ENCODE measurements at places on chromosomes 2 and 18.
A peak's percentile ranks its signal among the peaks of the same experiment; 100 is the strongest.

- peaks cover 36% of the 10 kb centered on the region for H3K4me1 ChIP-seq
- no peak overlapping the region for H3K4me3 ChIP-seq
- no peaks in the 10 kb centered on the region for H3K36me3 ChIP-seq
- no peak overlapping the region for H3K27ac ChIP-seq
Measured at GRCh38 chr2:9543557-9543956, 12.1 kb downstream of the ADAM17 start.

- no peak overlapping the region for H3K27ac ChIP-seq
- peaks cover 9% of the 10 kb centered on the region for H3K4me1 ChIP-seq
- H3K4me3 ChIP-seq, result no peak overlapping the region
- H3K36me3 ChIP-seq, result no peaks in the 10 kb centered on the region
Measured at GRCh38 chr2:218865999-218866398, 6.4 kb downstream of the WNT6 start.

- no peaks in the 10 kb centered on the region for H3K36me3 ChIP-seq
- no peaks in the 10 kb centered on the region for H3K4me1 ChIP-seq
- no peak for DNase-seq
- no peak overlapping the region for H3K27ac ChIP-seq
Measured at GRCh38 chr18:53944721-53945120, 279.7 kb downstream of the MBD2 start.

DNA sequence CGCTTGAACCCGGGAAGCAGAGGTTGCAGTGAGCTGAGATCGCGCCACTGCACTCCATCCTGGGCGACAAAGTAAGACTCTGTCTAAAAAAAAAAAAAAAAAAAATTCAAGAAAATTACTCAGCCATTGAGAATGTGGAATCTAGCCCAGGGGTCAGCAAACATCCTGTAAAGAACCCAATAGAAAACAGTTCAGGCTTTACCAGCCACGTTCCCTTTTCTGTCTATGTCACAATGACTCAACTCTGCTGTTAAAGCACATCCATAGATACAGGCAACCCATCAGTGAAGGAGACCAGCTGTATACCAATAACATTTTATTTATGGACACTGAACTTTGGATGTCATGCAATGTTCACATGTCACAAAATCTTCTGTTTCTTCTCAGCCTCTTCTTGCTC is 435.6 kb upstream of the GYPC start:
- H3K4me3 ChIP-seq, result no peak overlapping the region
- H3K27ac ChIP-seq, result no peak overlapping the region
- no peaks in the 10 kb centered on the region for H3K27me3 ChIP-seq
- DNase-seq, result no peak
- H3K4me1 ChIP-seq, result no peaks in the 10 kb centered on the region

DNA sequence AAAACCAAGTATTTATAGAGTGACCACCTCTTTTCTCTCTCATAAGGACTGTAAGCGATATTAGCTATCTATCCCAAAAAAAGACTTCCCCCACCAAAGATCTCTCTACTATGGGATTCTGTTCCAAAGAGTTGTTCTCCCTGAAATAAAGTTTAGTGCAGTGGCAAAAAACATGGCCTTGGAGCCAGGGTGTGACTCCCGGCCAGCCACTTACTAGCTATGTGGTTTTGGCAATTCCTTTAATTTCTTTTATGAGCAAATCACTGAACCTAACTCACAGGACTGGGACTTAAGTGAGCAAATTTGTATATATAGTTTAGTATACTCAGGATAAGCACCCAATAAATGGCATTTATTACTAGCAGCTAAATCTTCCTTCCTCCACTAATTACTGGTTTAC is 42.6 kb downstream of the SESTD1 start:
- no peaks in the 10 kb centered on the region for H3K36me3 ChIP-seq
- H3K27ac ChIP-seq, result no peak overlapping the region
- H3K4me1 ChIP-seq, result peaks cover 21% of the 10 kb centered on the region
- no peak for DNase-seq

DNA sequence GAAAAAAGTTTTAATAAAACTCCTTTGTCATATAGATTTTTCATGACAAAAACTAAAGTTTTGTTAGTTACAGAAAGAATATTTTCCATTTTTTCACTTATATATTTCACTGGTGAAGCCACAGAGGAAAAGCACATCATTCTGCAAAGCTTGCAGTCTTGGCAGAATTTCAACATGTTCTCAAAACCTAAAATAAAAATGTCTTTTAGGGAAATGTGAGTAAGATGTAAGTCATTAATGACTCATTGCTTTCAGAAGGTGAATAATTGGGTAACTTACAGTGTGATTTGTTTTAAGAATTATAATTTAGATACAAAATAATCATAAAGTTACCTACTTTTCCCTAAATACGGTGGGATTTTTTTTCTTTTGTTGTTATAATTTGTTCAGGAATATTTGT is 43.4 kb upstream of the TNFRSF11A start:
- H3K27me3 ChIP-seq, result no peaks in the 10 kb centered on the region
- no peak for DNase-seq
- peaks cover 11% of the 10 kb centered on the region for H3K4me1 ChIP-seq
- H3K36me3 ChIP-seq, result no peaks in the 10 kb centered on the region
- no peak overlapping the region for H3K4me3 ChIP-seq

GRCh38 chr18:45355944-45356520 is 259.2 kb upstream of the SLC14A2 start:
- no peak for DNase-seq
- no peak overlapping the region for H3K27ac ChIP-seq
- H3K27me3 ChIP-seq, result no peaks in the 10 kb centered on the region
- H3K36me3 ChIP-seq, result no peaks in the 10 kb centered on the region
- no peak overlapping the region for H3K4me3 ChIP-seq
- peaks cover 44% of the 10 kb centered on the region for H3K4me1 ChIP-seq

GRCh38 chr2:240204431-240205276 is 64.2 kb upstream of the OTOS start:
- peaks cover 7% of the 10 kb centered on the region for H3K27me3 ChIP-seq
- H3K27ac ChIP-seq, result no peak overlapping the region

GRCh38 chr18:44602380-44602779 is 78.3 kb upstream of the SETBP1 start:
- no peaks in the 10 kb centered on the region for H3K4me1 ChIP-seq
- no peak overlapping the region for H3K27ac ChIP-seq
- no peak overlapping the region for H3K4me3 ChIP-seq
- no peaks in the 10 kb centered on the region for H3K36me3 ChIP-seq

DNA sequence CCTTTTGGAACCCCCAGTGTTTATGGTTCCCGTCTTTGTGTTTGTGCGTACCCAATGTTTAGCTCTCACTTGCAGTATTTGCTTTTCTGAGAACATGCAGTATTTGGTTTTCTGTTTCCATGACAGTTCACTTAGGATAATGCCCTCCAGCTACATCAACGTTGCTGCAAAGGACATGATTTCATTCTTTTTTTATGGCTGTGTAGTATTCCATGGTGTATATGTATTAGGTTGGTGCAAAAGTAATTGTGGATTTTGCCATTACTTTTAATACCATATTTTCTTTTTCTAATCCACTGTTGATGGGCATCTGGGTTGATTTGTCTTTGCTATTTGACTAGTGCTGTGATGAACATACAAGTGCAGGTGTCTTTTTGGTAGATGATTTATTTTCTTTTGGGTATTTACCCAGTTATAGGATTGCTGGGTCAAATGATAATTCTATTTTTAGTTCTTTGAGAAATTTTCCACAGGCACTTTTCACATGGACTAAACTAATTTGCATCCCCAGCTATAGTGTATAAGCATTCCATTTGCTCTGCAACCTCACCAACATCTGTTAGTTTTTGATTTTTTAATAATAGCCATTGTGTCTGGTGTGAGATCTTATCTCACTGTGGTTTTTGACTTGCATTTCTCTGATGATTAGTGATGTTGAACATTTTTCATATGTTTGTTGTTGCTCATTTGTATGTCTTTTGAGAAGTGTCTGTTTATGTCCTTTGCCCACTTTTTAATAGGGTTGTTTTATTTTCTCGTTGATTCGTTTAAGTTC is 63.6 kb downstream of the CERS6 start:
- DNase-seq, result no peak
- peaks cover 68% of the 10 kb centered on the region for H3K4me1 ChIP-seq
- H3K27me3 ChIP-seq, result no peaks in the 10 kb centered on the region
- H3K4me3 ChIP-seq, result no peak overlapping the region
- no peaks in the 10 kb centered on the region for H3K36me3 ChIP-seq

GRCh38 chr2:218516614-218517013 is 51.5 kb downstream of the USP37 start:
- no peak overlapping the region for H3K27ac ChIP-seq
- no peaks in the 10 kb centered on the region for H3K36me3 ChIP-seq
- H3K4me3 ChIP-seq, result no peak overlapping the region
- no peaks in the 10 kb centered on the region for H3K4me1 ChIP-seq
- no peak for DNase-seq

DNA sequence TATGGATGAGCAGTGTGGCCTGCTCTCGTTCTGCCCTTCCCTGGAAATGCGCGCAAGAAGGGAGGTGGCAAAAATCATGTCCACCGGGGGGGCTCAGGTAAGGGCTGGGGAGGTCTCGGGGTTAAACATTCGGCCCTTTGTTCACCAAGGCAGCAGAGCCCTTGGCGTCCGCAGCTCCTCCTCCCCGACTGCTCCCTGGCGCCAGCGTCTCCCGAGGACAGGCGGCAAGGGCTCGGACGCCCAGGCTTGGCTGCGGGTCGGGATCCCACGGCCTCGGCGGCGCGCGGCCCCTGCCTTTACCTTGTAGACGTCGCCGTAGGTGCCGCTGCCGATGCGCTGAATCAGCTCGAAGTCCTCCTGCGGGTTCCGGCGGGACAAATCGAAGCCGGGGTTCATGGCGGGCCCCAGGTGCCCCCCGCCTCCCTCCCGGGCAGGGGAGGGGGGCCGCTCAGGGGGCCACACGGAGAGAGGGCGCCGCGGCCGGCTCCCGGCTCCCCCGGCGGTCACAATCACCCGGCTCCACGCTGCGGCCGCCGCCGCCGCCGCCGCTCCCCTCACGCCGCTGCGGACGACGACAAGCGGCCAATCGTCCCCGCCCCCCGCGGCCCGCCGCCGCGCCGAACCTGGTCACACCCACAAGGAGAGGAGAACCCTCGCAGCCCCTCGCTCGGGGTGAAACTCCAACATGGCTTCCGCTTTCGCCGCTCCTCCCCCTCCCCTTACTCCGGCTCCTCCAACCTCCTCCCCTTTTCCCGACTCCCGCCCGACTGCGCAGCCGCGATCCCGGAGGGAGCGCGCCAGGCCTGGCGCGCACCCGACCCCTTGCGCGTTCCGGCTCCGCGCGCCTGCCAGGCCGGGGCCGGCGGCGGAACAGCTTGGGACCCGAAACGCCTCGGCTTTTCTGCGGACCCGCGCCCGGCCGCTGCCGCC is at the start of gene MAP4K3:
Gene MAP4K3, minus strand, starts transcription at position 694 of the 930 bp plus-strand sequence. Its CDS starts 298 bp downstream, at position 396.
- H3K36me3 ChIP-seq, result no peaks in the 10 kb centered on the region
- peak; percentile 92 for DNase-seq
- peak within 1 kb of the TSS; percentile 98 for H3K27ac ChIP-seq

- no peaks in the 10 kb centered on the region for H3K36me3 ChIP-seq
- DNase-seq, result no peak
- no peaks in the 10 kb centered on the region for H3K27me3 ChIP-seq
- H3K4me1 ChIP-seq, result peaks cover 7% of the 10 kb centered on the region
- H3K4me3 ChIP-seq, result no peak overlapping the region
Measured at GRCh38 chr18:23529604-23530003, 26.3 kb downstream of the RMC1 start.

- no peak overlapping the region for H3K4me3 ChIP-seq
- H3K27me3 ChIP-seq, result no peaks in the 10 kb centered on the region
- H3K27ac ChIP-seq, result no peak overlapping the region
- no peak for DNase-seq
Measured at GRCh38 chr2:26807788-26808460, 22.1 kb downstream of the CENPA start.

GRCh38 chr2:191936882-191937405 is 90.1 kb upstream of the CAVIN2 start:
- H3K4me3 ChIP-seq, result no peak overlapping the region
- DNase-seq, result no peak
- H3K27ac ChIP-seq, result no peak overlapping the region
- no peaks in the 10 kb centered on the region for H3K27me3 ChIP-seq

- no peaks in the 10 kb centered on the region for H3K36me3 ChIP-seq
- no peak overlapping the region for H3K27ac ChIP-seq
- H3K4me3 ChIP-seq, result no peak overlapping the region
Measured at GRCh38 chr2:122168799-122169198, 413.3 kb downstream of the TSN start.

DNA sequence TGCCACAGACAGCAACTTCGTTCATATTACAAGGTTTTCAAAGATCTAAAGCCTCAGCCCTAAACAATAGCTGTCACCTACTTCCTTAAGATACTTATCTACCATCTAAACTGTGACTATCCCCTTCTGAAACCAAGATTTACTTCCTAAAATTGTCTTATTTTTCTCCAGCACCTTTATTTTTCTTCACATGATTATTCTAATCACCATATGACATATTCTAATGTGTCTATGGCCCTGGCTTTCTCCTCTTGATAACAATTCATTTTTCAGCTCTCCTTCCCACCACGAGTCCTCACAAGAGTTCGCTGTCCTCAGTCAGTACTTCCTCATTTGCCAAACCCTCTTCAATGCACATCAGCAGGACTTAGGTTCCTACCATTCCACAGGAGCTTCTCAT is 53.9 kb downstream of the RTTN start:
- no peak overlapping the region for H3K27ac ChIP-seq
- peaks cover 29% of the 10 kb centered on the region for H3K36me3 ChIP-seq
- H3K27me3 ChIP-seq, result no peaks in the 10 kb centered on the region

GRCh38 chr2:240508832-240509545 is 48.8 kb downstream of the ANKMY1 start:
- H3K27ac ChIP-seq, result no peak overlapping the region
- H3K4me1 ChIP-seq, result no peaks in the 10 kb centered on the region
- no peaks in the 10 kb centered on the region for H3K27me3 ChIP-seq
- H3K4me3 ChIP-seq, result no peak overlapping the region

- no peaks in the 10 kb centered on the region for H3K27me3 ChIP-seq
- no peaks in the 10 kb centered on the region for H3K4me1 ChIP-seq
- H3K27ac ChIP-seq, result no peak overlapping the region
Measured at GRCh38 chr18:72336786-72337185, 207.4 kb downstream of the CBLN2 start.

DNA sequence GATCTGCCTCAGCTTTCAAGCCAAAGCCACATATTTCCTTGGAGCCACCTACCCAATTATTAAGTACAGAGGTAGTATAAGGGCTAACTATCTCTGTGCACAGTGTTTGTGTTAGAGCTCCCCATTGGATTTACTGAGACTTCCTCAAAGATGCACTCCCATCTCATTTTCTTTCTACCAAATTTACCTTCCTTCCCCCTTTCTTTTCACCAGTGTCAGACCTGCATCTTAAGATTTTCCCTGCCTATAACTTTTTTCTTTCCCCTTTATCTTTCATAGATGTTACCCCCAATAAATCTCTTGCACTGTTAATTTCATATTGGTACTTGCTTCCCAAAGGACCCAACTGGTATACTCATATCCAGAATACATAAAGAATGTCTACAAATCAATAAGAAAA is 5.9 kb upstream of the REL start:
- peaks cover 6% of the 10 kb centered on the region for H3K4me1 ChIP-seq
- H3K4me3 ChIP-seq, result no peak overlapping the region
- no peaks in the 10 kb centered on the region for H3K27me3 ChIP-seq
- H3K27ac ChIP-seq, result no peak overlapping the region
- DNase-seq, result no peak
- no peaks in the 10 kb centered on the region for H3K36me3 ChIP-seq

- peak overlapping the region; percentile 68 for H3K27ac ChIP-seq
- H3K27me3 ChIP-seq, result no peaks in the 10 kb centered on the region
Measured at GRCh38 chr2:108621087-108621559, 86.9 kb downstream of the LIMS1 start.

Measured in gastrocnemius medialis (tissue), 4 donors.